ENCODE measurements at places on chromosomes 1 and 21.

DNA sequence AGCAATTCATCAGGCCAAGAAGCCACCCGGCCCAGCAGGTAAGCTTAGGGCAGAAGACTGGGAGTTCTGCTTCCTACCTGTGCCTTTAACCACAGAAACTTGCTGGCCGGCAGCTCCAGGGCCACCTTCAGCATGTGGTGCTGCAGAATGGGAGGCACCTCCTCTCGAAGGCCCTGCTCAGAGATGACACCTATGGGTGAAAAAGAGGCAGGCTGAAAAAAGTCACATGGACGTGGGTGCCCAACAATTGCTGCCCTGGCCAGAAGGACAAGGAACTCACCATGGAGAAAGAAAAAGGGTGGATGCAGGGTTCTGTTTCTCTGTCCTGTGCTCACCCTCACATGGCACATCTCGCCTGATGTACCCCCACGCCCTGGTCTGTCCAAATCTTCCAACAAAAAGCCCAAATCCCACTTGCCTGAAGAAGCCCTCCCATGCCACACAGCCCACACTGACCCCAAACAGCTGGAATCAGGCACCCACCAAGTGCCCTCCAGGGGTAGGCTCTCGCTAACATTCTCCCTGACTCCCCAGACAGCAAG is 33.0 kb downstream of the URB1 start:
- no peak for DNase-seq

DNA sequence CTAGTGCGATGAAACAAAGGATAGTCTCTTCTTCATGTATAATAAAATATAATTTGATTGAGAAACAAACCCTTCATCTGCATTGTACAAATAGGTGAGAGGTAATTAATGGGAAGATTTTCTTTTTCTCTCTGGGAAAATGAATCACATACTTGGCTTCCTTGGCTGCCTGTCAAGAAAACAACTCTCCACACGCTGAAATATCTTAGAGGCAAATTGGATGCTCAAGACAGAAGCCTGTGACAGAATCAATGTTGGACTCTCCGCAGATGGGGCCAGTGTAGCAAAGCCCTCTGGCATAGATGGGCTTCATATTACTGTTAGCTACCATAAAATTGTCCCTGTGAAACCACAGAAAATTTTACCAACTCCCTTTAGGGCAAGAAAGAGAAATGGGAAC is 186.6 kb downstream of the GRIK1 start:
- no peak for DNase-seq

GRCh38 chr1:205356440-205357139 is at the start of gene KLHDC8A:
TSS of gene KLHDC8A (minus strand) at chr1:205356922. CDS start at chr1:205343604, 13,318 bp downstream.
- no peak for DNase-seq

- DNase-seq = no peak
These were observed 35.9 kb downstream of the HEATR1 start for GRCh38 chr1:236568285-236568894.

DNA sequence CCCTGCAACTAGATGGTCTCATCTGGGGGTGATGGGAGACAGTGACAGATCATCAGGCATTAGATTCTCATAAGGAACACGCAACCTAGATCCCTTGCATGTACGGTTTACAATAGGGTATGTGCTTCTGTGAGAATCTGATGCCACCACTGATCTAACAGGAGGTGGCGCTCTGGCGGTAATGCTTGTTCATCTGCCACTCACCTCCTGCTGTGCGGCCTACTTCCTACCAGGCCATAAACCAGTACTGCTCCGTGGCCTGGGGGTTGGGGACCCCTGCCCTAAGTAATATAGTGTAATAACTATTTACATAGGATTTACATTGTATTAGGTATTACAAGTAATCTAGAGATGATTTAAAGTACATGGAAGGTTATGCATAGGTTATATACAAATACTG is 134.9 kb downstream of the CLEC20A start:
- DNase-seq = no peak

- DNase-seq = no peak
These were observed 10.9 kb upstream of the GUCA2A start for GRCh38 chr1:42175314-42176054.

- no peak for DNase-seq
These were observed 363.9 kb upstream of the PROX1 start for GRCh38 chr1:213623862-213624261.

- DNase-seq = peak; percentile 7
These were observed 351.3 kb upstream of the SGIP1 start for GRCh38 chr1:66182551-66183178.

DNA sequence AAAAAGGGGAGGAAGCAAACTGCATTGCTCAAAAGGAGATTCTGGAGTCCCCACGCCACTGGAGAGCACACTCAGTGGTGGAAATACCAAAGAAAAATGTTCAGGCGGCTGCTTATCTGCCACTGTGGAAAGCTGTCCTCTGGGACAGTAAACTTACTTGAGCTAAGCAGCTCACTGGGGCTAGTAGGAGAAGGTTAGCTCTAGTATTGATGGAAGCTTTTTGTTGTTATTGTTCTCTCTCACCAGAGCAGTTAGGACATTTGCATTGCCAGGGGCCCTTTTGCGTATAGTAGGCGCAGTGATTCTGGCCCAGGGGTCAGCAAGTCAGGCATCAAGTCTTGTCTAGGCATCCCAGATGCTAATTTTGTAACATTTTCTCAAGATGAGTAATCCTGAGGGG is 15.6 kb downstream of the BACE2 start:
- no peak for DNase-seq

- DNase-seq = no peak
These were observed 22.3 kb upstream of the TTF2 start for GRCh38 chr1:117037802-117038201.

- no peak for DNase-seq
These were observed 7.4 kb upstream of the S100A10 start for GRCh38 chr1:152000964-152001630.

GRCh38 chr1:181206979-181207790 is 118.7 kb downstream of the IER5 start:
- DNase-seq = no peak

DNA sequence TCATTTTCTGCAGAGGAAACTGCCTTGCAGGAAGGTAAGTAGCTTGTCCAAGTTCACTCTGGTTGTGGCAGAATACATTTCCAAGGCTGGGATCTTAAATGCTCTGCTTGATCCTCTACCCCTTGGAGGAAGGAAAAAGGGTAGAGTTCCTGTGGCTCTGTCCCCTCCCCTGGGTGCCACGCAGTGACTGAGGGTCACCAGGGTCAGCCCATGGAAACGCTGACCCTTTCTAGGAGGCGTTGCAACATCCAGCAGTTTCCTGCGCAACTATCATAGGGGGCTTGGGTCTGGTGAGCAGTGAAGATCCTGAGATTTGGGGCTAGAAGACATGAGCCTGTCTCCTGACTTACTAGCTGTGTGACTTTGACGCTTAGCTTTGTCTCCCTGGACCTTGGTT is 29.4 kb upstream of the EPS8L3 start:
- DNase-seq = no peak

DNA sequence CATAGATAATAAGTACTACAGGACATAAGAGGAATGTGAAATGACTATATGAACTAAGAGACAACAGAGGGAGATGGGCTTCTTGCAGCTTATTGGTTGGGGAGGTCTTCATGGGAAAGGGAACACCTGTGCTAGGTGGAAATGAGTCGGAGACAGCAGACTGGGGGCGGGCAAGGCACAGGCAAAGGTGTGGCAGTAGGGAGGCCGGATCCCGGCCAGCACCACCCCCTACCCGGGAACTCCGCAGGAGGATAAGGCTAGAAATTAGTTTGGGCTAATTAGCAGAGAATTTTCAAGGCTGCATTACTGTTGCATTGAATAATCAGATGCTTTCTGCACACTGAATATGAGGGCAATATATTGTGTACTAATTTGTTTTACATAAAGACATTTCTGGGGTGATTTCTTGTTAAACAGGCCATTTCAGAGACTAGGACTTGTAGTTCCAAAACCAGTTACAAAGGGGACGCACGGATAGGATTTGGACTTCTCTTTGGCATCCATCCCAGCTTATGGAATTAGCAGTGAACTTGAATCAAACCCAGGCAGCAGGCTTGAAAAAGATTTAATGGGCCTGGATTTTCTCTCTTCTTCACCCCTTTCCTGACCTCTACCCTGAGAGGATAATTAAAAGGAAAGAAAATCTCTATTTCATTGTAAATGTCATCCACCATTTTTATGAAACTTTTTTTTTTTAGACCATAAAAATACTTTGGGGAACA is 2.2 kb upstream of the HUNK start:
- DNase-seq = no peak

DNA sequence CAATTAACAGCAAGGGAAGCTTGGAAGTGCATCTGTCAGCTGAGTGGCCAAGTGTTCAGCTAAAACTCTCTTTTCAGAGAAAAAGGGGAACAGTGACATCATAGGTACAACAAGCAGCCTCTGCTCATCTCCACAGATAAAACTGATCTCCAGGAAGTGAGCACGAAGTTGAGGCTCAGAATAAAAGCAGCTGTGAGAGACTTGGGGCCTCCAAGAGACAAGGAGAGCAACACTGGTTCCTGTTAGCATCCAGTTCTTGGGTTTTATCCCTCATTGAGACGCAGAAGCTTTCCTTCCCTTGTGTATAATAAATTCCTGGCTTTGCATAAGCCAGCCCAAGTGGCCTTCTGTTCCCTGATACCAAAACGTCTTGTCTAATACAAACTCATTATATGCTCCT is 20.0 kb upstream of the CNN3 start:
- no peak for DNase-seq

- DNase-seq = no peak
These were observed 17.1 kb downstream of the ADORA1 start for GRCh38 chr1:203144661-203145060.

DNA sequence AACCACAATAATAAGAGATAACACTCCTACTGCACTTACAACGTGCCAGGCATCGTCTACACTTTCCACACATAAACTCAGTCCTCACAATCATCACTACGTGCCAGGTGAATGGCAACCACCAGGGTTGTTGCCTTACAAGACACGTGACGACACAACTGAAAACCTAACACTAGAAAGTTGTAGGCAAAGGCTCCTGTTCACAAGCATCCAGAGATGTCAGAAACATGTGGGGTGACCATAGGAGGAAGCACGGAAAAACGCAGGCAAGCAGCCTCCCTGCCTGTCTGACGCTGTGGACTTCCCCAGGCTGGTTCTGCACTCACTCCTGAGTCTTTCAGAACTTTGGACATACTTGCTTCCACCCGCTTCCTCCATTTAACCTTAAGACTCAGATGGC is 7.0 kb downstream of the CAPZB start:
- DNase-seq = no peak

- no peak for DNase-seq
These were observed 31.4 kb downstream of the CLSTN1 start for GRCh38 chr1:9792156-9793042.

DNA sequence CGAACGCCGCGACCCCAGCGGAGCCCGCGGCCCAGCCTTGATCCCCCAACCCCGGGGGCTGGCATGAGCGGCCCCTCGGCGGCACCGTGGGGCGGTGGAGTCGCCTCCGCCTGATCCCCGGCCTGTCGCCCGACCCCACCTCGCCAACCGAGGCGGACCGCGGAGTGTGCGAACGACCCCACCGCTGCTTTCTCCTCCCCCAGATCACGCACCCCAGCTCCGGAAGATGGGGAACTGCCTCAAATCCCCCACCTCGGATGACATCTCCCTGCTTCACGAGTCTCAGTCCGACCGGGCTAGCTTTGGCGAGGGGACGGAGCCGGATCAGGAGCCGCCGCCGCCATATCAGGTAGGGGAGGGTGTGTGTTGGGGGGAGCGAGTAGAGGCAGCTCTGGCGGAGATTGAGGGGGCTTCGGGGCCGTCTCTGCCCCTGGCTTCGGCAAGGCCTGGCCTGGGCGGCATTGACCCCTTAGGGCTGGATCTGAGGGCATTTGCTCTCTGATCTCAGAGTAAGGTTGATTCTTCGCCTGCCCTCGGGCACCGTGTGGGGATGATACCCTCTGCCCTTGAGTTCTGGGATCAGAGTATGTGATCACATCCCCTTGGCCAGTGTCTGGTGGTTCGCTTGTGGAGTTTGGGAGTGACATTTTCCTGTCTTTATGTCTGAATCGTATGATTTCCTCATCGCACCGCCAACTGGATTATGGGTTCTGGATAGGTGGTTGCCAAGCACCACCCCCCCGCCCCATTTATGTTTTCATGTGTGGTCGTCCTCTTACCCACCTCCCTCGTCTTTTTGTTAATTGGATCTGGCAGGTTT is 668 bp downstream of the RNF11 start:
- peak; percentile 8 for DNase-seq

DNA sequence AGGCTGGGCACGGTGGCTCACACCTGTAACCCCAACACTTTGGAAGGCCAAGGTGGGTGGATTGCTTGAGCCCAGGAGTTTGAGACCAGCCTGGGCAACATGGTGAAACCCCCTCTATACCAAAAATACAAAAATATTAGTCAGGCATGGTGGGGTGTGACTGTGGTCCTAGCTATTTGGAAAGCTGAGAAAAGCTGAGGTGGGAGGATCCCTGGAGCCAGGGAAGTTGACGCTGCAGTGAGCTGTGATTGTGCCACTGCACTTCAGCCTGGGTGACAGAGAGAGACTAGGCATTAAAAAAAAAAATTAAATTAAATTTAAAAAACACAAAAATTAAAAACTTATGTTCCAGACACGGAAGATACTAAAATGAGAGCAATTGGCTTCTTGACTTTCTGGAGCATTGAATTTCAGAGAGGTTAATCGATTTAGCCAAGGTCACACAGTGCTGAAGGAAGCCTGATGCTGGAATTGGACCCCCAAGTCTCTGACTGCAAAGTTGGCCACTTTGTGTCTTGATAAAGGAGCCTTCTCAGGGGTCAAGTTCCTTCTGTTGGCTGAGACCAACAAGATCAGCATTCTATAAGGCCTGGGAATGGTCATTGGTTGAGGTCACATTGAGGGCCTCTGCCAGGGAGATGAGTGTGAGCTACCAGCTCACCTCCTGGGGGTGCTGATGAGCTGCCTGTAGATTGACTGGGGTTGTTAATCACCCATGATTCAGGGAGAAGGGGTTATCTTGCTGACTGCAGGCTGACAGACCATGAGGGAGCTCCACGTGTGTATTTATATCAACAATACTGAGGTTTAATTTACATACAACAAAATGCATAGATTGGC is 54.3 kb downstream of the RPS6KA1 start:
- DNase-seq = no peak

DNA sequence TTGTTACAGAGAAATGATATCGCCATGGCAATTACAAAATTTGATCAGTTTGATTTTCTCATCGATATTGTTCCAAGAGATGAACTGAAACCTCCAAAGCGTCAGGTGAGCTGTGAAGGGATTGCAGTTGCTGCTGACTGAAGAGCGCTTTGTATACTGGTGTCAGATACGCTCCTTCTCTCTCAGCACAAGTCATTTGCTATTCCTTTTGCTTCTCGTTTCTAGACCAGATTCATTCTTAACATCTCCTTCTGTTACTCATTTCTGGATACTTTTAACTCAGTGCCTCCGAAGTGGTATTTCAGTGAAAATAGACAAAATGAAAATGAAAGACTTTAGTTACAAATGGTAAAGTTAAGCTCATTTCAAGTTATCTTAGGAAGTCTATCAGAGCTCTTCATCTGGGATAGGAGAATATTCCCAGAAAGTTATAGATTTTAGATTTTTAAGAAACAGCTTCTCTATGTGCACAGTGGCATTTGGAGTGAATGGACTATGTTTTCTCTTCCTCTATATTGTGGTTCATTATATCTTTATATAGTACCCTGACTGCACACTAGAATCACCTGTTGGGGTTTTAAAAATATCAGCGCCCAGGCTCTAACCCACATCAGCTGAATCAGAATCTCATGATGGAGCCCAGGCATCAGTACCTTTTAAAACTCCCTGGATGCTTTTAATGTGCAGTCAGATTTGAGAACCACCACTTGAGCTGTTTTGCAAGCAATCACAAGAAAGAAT is 30.3 kb upstream of the KCNQ4 start:
- no peak for DNase-seq

GRCh38 chr1:86846164-86846647 is 67.7 kb downstream of the SELENOF start:
- no peak for DNase-seq

Data from CD4-positive, alpha-beta T cell treated with Interleukin-6 at 100 ng/mL for 8 hours (primary cell).